Inflammatory macrophage (primary cell): ENCODE measurements at places on chromosomes 11 and 22.

- DNase-seq, result no peak
Measured at GRCh38 chr11:44980533-44981427, 30.1 kb upstream of the TP53I11 start.

- DNase-seq, result no peak
Measured at GRCh38 chr11:44623341-44623730, 57.9 kb downstream of the CD82 start.

GRCh38 chr11:69221086-69221485, 65.4 kb downstream of the SMIM38 start:
- no peak for DNase-seq

GRCh38 chr11:83166193-83166866, 9.4 kb downstream of the PCF11 start:
- no peak for DNase-seq

GRCh38 chr22:19052941-19053541, 69.2 kb downstream of the DGCR2 start:
- DNase-seq, result no peak

GRCh38 chr11:16935518-16936302, 78.5 kb downstream of the PLEKHA7 start:
- peak; percentile 19 for DNase-seq

DNA sequence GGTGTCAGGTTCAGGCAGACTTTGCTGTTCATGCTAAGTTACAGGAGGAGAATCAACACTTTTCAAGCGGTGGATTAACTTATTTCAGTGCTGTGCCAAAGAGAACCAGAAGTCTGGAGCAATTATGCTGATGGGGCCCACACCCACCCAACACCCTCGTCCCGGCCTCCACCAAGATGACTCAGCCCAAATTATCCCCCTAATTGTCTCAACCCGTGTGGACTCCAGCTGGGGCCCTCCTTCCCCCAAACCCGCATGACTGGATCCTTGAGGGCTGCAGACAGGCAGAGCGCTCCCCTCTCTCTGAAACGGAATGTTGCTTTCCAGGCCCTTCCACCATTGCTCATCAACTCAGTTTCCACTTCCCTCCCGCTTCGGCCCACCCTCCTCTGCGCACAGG, 34.6 kb upstream of the MN1 start:
- no peak for DNase-seq

GRCh38 chr11:66264383-66264782, 4.1 kb upstream of the RAB1B start:
- no peak for DNase-seq

DNA sequence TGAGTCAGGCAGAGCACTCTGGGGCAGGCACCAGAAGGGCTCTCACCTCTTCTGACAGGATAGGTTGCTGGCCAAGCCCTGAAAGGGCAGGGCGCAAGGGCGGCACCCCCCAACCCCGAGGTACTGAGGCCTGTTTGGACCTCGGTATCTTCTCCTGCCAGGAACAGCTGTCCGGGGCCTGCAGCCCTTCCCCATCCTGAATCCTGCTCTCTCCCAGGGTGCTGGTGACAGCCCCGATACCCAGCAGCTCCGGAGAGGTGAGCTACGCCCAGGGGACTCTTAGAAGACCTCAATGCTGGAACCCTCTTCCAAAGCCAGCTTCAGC, 79.1 kb downstream of the PHF21B start:
- no peak for DNase-seq

GRCh38 chr22:44341431-44342346, 28.9 kb upstream of the SHISAL1 start:
- no peak for DNase-seq

GRCh38 chr22:29342177-29342576, 26.7 kb upstream of the RASL10A start:
- DNase-seq, result no peak

GRCh38 chr11:61706452-61707400, 26.5 kb downstream of the DAGLA start:
- no peak for DNase-seq

DNA sequence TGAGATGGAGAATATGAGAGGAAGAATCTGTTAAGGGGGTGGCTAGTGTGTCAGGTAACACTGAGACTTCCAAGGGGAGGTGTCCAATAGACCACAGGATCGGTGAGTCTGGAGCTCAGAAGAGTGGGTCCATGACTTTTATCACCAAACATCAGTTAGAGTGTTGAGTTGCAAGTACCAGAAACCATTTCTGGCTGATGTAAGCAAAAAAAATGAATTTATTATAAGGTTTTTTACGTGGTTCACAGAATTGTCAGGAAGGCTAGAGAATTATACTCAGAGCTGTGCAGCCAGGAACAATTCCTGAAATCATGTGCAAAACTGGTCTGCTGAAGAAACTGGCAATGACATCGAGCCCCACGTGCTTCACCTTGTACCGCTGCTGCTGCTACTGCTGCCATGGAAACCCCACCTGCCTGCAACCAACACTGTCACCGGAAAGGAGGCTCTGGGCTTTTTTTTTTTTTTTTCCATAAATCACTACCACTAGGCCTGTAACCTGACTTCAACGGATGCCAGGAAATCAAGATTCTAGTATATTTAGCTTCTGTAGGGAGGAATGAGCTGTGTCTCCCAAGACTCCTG, 16.6 kb upstream of the STK33 start:
- DNase-seq, result no peak

- DNase-seq, result no peak
Measured at GRCh38 chr11:132898021-132898420, 634.3 kb downstream of the OPCML start.

GRCh38 chr22:49838771-49839717, 11.4 kb upstream of the BRD1 start:
- no peak for DNase-seq

GRCh38 chr11:469684-470560, 19.8 kb downstream of the PTDSS2 start:
- peak; percentile 16 for DNase-seq

- no peak for DNase-seq
Measured at GRCh38 chr22:36907253-36908195, 5.9 kb upstream of the CSF2RB start.

- DNase-seq, result peak; percentile 17
Measured at GRCh38 chr22:31496735-31497146, 405 bp downstream of the SFI1 start.

GRCh38 chr11:68938088-68938487, 34.4 kb downstream of the IGHMBP2 start:
- no peak for DNase-seq

DNA sequence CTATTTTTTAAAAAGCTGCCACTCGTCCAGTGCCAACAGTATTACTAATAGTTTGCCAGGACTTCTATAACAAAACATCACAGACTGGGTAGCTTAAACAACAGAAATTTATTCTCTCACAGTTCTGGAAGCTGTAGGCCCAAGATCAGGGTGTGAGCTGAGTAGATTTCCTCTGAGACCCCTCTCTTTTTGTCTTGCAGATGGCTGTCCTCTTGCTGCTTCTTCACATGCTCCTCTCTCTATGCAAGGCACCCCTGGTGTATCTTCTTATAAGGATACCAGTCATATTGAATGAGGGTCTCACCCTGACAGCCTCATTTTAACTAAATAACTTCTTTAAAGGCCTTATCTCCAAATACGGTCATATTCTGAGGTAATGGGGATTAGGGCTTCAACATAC, 390.9 kb downstream of the DLG2 start:
- no peak for DNase-seq

- DNase-seq, result no peak
Measured at GRCh38 chr11:66849501-66850234, 6.4 kb downstream of the RCE1 start.

DNA sequence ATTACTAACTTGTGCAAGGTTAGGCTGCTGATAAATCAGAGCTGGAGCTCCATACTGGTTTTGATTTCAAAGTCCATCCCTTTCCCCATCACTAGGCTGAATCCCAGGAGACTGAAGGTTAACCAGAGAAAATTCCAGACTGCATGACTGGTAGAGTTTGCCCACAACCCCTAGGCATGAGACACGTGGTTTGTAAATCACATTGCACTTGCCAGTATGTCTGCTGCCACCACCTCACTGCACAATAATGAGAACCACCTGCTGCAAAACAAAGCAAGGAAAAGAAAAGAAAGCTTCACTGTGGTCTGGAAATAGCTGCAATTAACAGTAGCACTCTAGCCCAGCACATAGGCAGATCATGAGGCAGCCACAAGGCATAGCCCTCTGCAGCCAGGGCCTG, 67.6 kb upstream of the NTM start:
- DNase-seq, result no peak

DNA sequence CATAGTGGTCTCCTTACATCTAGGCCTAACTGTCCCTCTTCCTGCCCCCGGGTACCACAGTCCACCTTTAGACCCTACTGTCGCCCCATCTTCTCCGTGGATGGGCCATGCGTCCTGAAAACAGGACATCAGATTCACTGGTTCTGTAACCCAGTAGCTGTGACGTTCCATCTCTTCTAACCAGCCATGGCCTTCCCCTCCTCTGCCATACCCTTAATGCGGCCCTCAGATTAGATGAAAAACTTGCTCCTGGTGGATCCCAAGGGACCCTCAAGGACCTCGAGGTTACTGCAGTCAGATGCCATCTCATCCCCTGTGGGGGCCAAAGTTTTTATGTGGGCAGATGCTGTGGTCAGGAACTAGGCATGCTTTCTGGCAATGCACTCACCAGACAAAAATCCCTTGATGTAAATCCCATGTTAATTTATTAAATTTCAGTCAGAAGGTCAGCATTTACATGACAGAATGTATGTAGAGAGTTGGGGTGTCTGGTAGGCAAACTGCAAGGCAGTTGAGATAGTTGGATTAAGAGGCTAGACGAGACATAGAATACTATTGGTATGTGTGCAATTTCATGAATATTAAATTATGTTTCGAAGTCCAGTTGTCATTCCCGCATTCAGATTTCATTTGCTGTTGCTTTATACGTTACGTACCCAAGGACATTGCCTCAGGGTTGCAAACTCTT, 64.3 kb downstream of the WNT11 start:
- no peak for DNase-seq

GRCh38 chr22:33811686-33812085, 108.6 kb downstream of the LARGE1 start:
- no peak for DNase-seq

DNA sequence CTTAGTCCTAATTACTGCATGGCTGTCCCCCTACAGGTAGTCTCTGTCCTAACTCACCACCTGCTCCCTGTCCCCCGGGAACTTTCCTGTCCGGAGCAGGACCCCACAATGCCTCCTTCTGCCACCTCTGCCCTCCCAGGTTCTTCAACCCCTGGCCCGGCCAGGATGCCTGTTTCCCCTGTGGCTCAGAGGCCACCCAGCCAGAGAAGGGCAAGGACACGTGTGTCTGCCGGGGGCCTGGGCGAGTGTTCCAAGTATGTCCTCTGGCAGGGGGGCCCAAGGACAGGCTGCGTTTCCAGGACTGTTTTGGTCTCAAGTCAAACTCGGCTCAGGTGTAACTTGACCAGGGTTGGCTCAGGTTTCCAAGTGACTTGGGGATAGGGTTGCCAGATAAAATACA, 63.8 kb downstream of the BTG4 start:
- no peak for DNase-seq

GRCh38 chr11:97622795-97623194, 1233.0 kb downstream of the JRKL start:
- DNase-seq, result no peak

DNA sequence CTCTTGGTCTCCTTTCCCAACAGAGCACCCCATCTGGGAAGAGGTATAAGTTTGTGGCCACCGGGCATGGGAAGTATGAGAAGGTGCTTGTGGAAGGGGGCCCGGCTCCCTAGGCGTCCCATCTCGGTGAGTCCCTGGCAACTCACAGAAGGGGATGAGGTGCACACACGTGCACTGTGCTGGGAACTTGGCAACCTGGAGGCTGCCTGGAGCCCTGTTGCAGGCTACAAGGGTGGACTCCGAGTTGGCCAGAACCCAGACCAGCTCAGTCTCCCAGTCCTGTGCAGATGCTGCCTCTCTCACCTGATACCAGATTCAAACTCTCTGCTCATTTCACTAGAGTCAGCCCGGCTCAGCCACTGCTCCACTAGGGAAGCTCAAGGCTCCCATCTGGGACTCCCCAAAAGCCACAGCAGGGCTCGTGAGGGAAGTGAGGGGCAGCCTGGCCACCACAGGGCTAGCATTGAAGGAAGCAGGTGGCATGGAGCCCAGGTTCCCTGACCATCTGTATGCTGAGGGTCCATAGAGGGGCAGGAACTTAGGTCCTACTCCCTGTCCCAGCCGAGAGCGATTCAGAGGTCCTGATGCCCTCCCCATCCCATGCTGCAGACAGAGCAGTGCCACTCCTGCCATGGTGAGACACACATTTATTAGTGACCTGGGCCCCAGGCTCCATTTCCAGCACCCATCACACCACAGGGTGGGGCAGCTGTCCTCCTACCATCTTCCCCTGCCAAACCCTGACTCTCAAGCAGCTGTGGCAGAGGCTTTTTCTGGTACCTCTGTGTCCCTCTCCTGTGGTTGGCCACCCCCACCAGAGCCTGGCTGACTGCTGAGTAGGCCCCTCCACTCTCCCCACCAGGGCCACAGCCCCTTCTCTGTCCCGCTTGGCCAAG, 4.0 kb downstream of the PRR33 start:
- no peak for DNase-seq

- DNase-seq, result no peak
Measured at GRCh38 chr11:46682773-46683752, 17.4 kb downstream of the ARHGAP1 start.

DNA sequence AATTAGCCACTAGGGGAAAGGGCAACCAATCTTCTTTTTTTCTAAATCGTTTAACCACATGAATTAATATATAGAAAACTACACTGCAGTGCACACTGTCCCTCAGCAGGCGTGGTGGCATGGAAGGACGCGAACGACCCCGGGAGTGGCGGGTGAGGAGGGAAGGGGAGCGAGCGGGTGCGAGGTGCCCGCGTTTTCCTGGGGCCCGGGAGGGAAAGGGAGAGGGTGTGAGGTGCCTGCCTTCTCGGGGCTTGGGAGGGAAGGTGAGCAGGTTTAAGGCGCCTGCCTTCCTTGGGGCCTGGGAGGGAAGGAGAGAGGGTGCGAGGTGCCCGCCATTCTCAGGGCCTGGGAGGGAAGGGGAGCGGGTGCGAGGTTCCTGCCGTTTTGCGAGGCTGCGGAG, 765 bp downstream of the GAB4 start:
- no peak for DNase-seq

- DNase-seq, result peak; percentile 32
Measured at GRCh38 chr22:37020192-37020479, 594 bp downstream of the MPST start.

- peak; percentile 97 for DNase-seq
Measured at GRCh38 chr11:115941481-115941993, 437.3 kb upstream of the CADM1 start.

GRCh38 chr22:19827341-19828034, 27.2 kb downstream of the GNB1L start:
- no peak for DNase-seq

DNA sequence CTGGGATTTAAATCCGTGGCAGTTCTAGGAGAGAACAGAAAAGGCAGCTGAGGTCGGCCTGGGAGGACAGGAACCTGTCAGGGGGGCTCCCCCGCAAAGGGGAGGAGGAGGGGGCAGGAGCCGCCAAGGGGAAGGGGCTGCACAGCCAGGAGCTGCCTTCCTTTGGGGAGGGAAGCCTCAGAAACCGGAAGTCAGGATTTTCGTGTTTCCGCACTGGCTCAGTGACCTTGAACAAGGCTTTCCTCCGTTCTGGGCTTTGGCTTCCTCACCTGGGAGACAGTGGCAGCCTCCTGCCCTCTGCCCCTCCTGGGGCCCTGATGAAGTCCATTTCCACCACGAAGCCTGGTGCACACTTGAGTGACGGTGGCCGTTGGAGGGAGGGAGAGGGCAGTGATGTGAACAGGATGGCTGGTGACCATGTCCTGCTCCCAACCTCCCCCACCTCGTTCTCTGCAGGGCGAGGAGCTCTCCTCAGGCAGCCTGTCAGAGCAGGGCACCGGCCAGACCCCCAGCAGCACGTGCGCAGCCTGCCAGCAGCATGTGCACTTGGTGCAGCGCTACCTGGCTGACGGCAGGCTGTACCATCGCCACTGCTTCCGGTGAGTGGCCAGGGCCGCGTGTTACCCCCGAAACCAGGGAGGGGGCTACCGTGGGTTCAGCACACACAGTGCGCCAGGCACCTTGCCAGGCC, 12.6 kb downstream of the MICALL1 start:
- DNase-seq, result no peak
